ENCODE measurements at places on chromosomes 7 and 10.
A peak's percentile ranks its signal among the peaks of the same experiment; 100 is the strongest.

DNA sequence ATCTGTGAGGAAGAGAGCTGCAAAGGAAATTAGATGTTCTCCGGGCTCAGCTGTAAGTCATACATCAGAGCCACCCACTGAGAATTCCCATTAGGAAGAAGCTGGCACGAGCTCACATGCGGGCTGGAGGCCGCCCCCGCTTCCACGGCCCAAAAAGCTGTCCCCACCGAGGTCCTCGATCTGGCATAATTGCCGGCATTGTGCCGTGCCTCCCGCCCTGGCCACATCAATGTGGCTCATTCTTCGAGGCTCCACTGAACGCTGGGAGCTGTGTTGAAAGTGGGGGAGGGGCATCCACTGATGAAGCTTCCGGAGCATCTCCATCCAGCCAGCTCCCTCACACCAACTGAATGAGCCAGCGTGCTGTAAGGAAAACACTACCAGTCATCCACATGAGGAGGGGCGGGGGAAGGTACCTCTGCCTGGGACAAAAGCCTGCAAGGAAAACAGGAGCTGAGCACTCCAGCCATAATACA, 173.1 kb downstream of the PTPRN2 start:
- no peaks in the 10 kb centered on the region for H3K4me1 ChIP-seq
- H3K27me3 ChIP-seq: peaks cover 16% of the 10 kb centered on the region
- no peak overlapping the region for H3K27ac ChIP-seq

GRCh38 chr7:117072620-117073118, 119.4 kb downstream of the ST7 start:
- no peaks in the 10 kb centered on the region for H3K36me3 ChIP-seq
- no peaks in the 10 kb centered on the region for H3K27me3 ChIP-seq
- no peak overlapping the region for H3K4me3 ChIP-seq
- no peak for DNase-seq

- peak; percentile 35 for DNase-seq
- no peak overlapping the region for H3K4me3 ChIP-seq
- no peaks in the 10 kb centered on the region for H3K36me3 ChIP-seq
- H3K27ac ChIP-seq: peak overlapping the region; percentile 54
- H3K4me1 ChIP-seq: peaks cover 32% of the 10 kb centered on the region
Observed at GRCh38 chr7:38330861-38331621, 57.6 kb upstream of the TARP start.

DNA sequence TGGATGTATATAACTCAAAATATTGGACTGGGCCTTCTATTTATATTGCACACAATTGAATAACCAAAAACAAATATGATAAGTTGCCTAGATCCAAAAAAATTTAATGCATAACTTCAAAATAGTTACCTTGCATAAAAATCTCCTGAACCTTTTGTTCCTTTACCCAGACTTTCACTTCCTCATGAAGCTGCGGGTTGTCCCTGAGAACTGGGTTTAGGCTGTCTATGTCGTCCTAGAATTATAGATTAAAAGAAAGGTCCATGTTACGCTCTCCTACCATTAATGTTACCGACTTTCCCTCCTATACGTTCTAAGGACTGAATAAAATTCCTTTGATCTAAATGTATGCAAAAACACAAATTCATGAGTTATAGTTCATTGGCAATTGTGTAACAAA, 86.6 kb downstream of the NRBF2 start:
- no peak overlapping the region for H3K27ac ChIP-seq

GRCh38 chr10:27701938-27702537, 43.6 kb downstream of the MKX start:
- H3K4me3 ChIP-seq: no peak overlapping the region
- no peaks in the 10 kb centered on the region for H3K27me3 ChIP-seq
- H3K4me1 ChIP-seq: no peaks in the 10 kb centered on the region
- no peak overlapping the region for H3K27ac ChIP-seq

DNA sequence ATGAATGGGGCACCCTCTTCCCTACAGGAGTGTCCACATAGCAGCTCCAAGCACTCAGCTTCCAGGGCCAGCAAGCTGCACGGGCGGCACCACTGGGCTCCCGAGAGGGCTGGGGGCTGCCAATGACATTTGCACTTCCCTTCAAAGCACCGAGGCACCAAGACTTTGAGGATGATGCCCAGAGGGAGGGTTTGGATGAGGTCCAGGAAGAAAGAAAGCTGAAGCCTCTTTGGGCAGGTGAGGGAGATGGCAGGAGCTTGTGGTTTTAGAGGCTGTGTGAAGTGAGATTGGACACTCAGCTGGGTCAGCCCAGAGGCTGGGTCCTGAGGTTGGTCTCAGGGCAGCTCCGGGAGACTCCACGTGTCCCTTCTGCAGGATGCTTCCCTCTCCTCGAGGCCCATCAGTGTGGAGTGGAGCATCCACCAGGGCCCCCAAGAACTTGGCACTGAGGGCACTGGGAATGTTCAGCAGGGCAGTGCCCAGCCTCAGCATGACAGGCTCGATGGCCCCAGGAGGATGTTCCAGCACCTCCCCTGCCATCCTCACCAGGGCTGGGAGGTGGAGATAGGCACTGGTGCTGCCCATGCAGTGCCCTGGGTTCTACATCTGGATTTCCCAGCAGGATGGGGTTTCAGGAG, 54.9 kb upstream of the IGFBP3 start:
- no peak for DNase-seq
- H3K36me3 ChIP-seq: no peaks in the 10 kb centered on the region
- no peak overlapping the region for H3K27ac ChIP-seq
- no peak overlapping the region for H3K4me3 ChIP-seq
- H3K4me1 ChIP-seq: no peaks in the 10 kb centered on the region
- H3K27me3 ChIP-seq: no peaks in the 10 kb centered on the region

DNA sequence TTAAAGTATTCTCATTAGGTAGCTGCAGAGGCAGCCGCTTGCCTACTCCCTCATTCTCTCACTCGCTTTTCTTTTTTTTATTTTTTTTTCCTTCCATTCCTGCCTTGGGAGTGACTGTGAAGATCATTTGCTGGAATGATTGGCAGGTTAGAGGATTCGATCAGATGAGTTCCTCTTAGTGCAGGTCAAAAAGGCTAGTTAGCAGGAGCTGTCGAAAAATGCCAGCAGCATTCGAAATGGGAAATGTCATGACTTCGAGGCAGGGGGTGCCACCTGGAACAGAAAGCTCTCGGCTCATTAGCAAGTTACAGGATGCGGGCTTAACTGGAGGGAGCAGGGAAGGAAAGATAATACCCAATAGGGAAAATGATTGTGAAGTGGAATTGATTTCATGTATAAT, 137.5 kb upstream of the FZD1 start:
- peaks cover 4% of the 10 kb centered on the region for H3K27me3 ChIP-seq
- H3K27ac ChIP-seq: no peak overlapping the region
- H3K36me3 ChIP-seq: no peaks in the 10 kb centered on the region
- DNase-seq: no peak

- no peak overlapping the region for H3K27ac ChIP-seq
- H3K4me3 ChIP-seq: no peak overlapping the region
Observed at GRCh38 chr10:19049567-19049966, 966 bp downstream of the MALRD1 start.

- no peaks in the 10 kb centered on the region for H3K27me3 ChIP-seq
- peaks cover 23% of the 10 kb centered on the region for H3K4me1 ChIP-seq
- peak overlapping the region; percentile 36 for H3K27ac ChIP-seq
- peak; percentile 42 for DNase-seq
Observed at GRCh38 chr7:100091411-100092181, 2.8 kb downstream of the COPS6 start.

DNA sequence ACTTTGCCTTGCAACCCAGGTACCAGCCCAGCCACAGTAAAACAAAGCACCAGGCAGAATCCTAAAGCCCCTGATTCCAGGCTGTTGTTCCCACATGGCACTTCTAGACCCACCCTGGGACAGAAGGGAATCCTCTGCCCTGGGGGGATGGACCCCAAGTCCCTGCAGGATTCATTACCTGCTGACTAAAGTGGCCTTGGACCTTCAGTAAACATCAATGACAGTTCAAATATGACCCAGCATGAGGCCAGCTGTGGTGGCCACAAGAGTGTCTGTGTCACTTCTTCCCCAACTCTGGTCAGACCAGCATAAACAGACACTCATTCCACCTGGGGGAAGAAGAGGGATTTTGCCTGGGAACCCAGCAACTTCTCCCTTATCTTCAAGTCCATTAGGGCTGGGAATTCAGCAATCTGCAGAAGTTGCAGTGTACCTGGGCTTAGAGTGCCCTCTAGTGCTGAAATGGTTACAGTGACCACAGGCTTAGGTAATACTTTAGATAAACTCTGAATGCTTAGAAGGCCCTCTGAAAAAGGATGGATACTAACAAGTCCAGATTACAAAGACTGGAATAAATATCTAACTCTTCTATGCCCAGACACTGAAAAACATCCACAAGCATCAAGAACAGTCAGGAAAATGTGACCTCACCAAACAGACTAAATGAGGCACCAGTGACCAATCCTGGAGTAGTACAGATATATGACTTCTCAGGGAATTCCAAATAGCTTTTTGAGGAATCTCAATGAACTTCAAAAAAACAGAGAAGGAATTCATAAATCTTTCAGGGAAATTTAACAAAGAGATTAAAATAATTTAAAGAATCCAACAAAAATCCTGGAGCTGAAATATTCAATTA, 108.5 kb upstream of the TMEM168 start:
- H3K27me3 ChIP-seq: no peaks in the 10 kb centered on the region
- H3K4me1 ChIP-seq: no peaks in the 10 kb centered on the region
- H3K36me3 ChIP-seq: no peaks in the 10 kb centered on the region
- peak; percentile 68 for DNase-seq

GRCh38 chr10:17474595-17475323, 20.4 kb upstream of the ST8SIA6 start:
- peaks cover 2% of the 10 kb centered on the region for H3K36me3 ChIP-seq
- peak overlapping the region; percentile 26 for H3K4me3 ChIP-seq
- no peaks in the 10 kb centered on the region for H3K27me3 ChIP-seq
- peaks cover 12% of the 10 kb centered on the region for H3K4me1 ChIP-seq
- peak; percentile 36 for DNase-seq

DNA sequence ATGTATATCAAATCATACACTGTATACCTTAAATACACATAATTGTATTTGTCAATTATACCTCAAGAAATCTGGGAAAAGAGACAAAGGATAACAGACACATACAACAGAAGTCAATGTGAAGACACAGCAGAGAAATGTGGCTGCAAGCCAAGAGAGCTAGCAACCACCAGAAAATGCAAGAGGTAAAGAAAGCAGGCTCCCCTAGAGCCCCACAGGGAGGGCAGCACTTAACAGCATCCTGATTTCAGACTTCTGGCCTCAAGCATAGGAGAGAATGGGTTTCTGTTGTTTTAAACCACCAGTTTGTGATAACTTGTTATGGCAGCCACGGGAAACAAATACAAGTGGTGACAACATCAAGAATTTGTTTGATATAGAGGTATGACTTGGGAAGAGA, 1197.2 kb downstream of the SORCS1 start:
- no peak for DNase-seq
- H3K27ac ChIP-seq: no peak overlapping the region
- H3K4me3 ChIP-seq: no peak overlapping the region
- H3K27me3 ChIP-seq: no peaks in the 10 kb centered on the region
- no peaks in the 10 kb centered on the region for H3K4me1 ChIP-seq
- H3K36me3 ChIP-seq: no peaks in the 10 kb centered on the region

- H3K27ac ChIP-seq: no peak overlapping the region
- no peak for DNase-seq
- H3K4me3 ChIP-seq: no peak overlapping the region
Observed at GRCh38 chr7:12839508-12840153, 152.2 kb downstream of the ARL4A start.

DNA sequence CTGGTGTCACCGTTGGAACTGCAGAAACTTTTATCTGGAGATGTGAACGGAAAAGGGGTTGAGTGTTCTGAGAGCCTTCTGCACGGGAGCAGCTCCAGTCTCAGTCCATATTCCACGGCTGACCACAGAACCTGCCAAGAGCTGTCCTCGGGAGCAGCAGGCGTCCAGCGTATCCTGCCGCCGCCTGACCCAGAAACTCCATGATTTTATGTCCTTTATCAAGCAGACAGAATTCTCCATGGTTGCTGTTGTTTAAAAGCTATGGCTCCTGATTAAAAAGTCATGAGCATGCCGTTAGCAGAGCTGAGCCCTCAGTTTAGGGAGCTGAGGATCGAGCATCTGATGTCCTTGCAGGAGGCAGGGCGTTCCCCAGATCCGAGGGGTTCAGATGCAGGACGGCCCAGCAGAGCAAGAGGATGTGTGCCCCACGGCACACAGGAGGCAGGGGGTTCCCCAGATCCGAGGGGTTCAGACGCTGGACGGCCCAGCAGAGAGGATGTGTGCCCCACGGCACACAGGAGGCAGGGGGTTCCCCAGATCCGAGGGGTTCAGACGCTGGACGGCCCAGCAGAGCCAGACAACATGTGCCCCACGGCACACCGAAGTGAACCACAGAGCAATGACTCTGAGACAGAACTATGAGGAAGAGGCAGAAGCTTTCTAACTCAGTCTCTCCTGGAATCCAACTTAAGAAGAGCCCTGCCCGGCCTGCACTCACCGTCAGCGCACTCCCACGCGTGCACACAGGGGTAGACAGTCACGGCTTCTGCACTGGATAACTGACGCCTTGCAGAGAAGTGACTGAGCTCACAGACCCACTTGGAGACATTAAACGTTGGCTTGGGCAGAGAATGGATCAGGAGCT, 96.4 kb downstream of the WDR37 start:
- H3K36me3 ChIP-seq: peaks cover 19% of the 10 kb centered on the region
- no peak overlapping the region for H3K4me3 ChIP-seq
- H3K27me3 ChIP-seq: peaks cover 22% of the 10 kb centered on the region
- no peak overlapping the region for H3K27ac ChIP-seq
- peaks cover 21% of the 10 kb centered on the region for H3K4me1 ChIP-seq

DNA sequence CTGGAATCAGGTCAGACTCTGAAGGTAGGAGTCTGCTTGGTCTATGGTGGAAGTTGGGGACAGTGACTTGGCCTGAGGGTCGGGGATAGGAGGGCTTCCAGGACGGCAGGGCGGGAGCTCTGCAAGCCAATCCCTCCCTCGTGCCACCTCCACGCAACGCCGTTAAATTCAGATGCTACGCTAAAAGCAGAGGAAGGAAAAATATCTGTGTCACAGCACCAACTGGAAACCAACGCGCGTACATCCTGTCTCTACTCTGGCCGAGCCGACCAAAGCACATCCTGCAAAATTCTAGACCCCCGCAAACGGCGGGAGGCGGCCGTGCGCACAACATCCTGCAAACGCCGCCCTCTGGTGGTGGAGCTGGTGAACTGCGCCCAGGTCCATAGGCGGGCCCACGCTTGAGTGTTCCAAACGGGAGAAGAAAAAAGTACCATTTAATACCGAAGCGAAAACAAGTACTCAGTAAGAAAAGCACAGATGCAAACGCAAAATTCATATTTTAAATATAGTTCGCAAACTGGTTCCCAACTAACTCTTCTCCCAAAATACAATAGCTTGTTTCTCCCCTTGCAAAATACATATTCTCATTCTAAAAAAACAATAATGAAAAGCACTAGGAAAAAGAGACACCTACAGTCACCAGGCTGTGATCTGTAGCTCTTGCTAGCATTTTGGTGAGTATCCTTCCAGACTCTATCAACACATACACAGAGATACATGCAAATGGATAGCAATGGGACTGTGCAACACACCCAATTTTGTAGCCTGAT, 45.7 kb upstream of the HSPA12A start:
- H3K4me3 ChIP-seq: no peak overlapping the region
- no peaks in the 10 kb centered on the region for H3K27me3 ChIP-seq

- no peaks in the 10 kb centered on the region for H3K36me3 ChIP-seq
- H3K27me3 ChIP-seq: peaks cover 5% of the 10 kb centered on the region
- no peak overlapping the region for H3K27ac ChIP-seq
- H3K4me1 ChIP-seq: no peaks in the 10 kb centered on the region
- H3K4me3 ChIP-seq: no peak overlapping the region
- DNase-seq: no peak
Observed at GRCh38 chr10:99598781-99599509, 21.3 kb downstream of the SLC25A28 start.

- H3K27me3 ChIP-seq: no peaks in the 10 kb centered on the region
- H3K36me3 ChIP-seq: no peaks in the 10 kb centered on the region
- no peak overlapping the region for H3K4me3 ChIP-seq
- H3K27ac ChIP-seq: no peak overlapping the region
- no peak for DNase-seq
Observed at GRCh38 chr7:84200859-84201258, 6.3 kb upstream of the SEMA3A start.
